NCI-H2171 (cell line): ENCODE measurements at places on chromosomes 12 and 14.

DNA sequence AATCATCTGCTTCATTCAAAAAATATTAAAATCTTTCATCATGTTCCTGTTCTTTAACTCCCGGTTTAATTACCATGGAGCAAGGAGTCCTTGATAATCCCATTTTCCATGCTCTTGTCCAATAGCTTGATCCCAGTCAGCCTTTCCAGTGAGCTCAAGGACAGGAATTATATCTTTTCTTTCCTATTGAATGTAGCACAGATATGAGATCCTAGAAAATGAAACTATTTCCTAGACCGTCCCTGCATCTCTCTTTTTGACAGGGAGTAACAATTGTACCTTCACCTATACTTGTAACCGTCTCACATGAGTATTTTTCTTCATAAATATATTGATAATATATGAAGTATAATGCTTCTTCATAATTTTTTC, 35.6 kb downstream of the PIK3C2G start:
- DNase-seq: no peak

DNA sequence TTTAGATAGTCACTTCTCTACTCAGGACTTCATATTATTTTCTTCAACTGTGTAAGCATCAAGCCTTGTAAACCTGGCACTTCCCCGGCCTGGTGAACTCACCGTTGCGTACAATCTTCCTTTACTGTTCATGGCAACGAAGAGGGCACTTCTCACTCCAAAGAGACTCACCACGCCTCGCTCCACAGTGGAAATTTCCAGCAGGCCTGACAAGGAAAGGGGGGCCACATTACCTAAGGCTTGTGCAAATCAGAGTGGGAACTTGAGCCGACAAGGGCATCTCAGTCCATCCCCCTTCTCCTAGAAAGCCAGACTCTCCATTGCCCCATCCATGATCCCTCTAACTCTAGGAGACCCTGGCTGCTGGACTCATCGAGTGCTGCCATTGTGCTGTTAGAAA, 1.6 kb downstream of the FGF6 start:
- no peak for DNase-seq

- DNase-seq: no peak
Observed at GRCh38 chr12:15650399-15651128, 138.6 kb downstream of the EPS8 start.

GRCh38 chr12:38886064-38886463, 19.3 kb downstream of the CPNE8 start:
- DNase-seq: no peak

GRCh38 chr12:101966496-101966895, 89.1 kb downstream of the DRAM1 start:
- DNase-seq: no peak

DNA sequence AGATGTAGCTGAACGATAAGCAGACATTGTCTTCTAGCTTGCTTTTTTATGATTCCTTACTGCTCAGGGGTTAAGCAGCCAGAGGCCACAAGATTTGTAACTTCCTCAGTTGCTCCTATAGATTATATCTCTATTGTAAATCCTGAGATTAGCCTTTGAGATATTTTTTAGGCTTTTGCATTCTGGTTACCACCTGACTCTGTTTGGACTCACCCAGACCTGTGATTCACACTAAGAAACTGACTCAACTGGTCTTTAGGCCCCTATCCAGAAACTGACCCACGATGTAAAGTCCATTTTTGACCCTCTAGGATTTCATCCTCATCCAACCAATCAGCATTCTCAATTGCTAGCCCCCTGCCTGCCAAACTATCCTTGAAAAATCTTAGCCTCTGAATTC, 194.4 kb downstream of the RASSF9 start:
- no peak for DNase-seq

GRCh38 chr12:99427104-99427503, 220.4 kb upstream of the GARIN6 start:
- no peak for DNase-seq

- DNase-seq: no peak
Observed at GRCh38 chr14:88853129-88853528, 28.7 kb downstream of the TTC8 start.

- no peak for DNase-seq
Observed at GRCh38 chr12:76024942-76025600, 6.5 kb downstream of the PHLDA1 start.

GRCh38 chr12:64653123-64653522, 42.8 kb downstream of the RASSF3 start:
- no peak for DNase-seq

GRCh38 chr14:80615831-80616230, 325.7 kb downstream of the CEP128 start:
- DNase-seq: no peak

DNA sequence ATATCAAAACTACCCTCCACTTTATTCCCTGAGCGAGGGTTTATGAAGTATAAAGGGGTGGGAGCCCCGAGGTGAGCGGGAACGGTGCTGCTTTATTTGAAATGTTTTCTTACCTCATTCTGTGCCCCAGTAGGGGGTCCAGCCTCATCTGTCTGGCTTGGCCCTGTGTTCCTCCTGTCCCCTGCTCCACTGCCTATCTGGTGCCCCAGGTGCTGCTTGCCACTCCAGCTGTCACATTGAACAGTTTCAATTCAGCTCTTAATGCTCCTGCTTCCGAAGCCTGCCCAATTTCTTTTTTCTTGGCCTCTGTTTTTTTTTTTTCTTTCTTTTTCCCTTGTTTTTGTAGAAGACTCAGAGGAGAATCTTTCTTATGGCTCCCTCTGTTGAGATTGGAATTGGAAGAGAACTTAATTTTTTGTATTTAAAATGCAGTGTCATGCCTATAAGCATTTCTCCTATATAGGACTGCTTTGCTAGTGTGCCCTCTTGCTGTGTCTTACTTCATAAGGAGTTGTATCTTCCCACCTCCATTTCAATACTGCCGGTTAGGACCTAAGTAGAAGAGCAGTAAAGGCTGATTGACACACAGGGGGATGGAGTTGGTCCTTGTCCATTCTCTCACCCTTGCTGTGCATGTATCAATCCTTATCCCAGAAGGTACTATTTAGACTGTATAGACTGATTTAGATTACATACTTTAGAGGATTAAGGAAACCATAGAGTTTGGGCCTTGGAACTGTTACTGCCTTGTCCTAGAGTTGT, 2.3 kb downstream of the ATXN7L3B start:
- DNase-seq: peak; percentile 4

- no peak for DNase-seq
Observed at GRCh38 chr12:101925935-101926334, 48.6 kb downstream of the DRAM1 start.

GRCh38 chr12:127928615-127929571, 338.1 kb upstream of the TMEM132C start:
- no peak for DNase-seq

DNA sequence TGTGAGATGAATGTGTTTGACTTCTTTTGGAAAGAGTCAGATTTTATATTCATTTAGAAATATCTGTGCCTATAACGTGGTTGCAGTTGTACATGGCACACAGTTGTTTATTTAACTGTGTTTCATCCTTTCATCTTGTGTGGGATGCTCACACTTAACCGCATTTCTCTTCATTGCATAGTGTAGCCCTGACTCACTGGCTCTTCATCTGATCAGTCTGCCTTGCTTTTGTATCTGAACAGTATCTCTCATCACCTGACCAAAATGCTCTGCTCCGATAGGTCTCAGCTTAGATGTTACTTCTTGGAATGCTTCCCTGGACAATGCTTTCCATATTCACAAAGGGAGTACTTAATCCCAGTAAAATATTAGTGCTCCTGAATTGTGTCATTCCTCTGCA, 83.4 kb downstream of the PDE3A start:
- DNase-seq: no peak

DNA sequence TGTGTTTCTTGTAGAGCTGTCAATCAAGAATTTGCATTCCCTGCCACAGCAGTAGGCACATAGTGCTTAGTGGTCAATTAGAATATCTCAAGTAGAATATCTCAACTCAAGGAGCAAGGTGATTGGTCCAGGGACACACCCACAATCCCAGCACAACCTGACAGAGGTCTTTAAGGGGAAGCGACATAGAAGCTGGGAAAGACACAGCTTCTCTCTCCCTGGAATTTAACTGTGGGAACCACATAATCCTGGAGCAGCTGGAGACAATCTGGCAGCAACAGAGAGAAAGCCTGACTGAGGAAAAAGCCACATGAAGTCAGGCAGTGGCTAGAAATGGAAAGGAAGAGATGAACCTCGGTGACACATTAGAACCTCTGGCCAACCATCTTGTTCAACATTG, 85.7 kb upstream of the LMO3 start:
- no peak for DNase-seq

- DNase-seq: peak; percentile 91
Observed at GRCh38 chr14:73713803-73714655, at the start of gene PNMA1. PNMA1 (minus strand) TSS chr14:73714384; CDS start chr14:73713639, 745 bp downstream.

- DNase-seq: no peak
Observed at GRCh38 chr12:67320614-67321295, 51.6 kb downstream of the CAND1 start.

- DNase-seq: peak; percentile 19
Observed at GRCh38 chr12:130335517-130336392, 1.9 kb upstream of the PIWIL1 start.

DNA sequence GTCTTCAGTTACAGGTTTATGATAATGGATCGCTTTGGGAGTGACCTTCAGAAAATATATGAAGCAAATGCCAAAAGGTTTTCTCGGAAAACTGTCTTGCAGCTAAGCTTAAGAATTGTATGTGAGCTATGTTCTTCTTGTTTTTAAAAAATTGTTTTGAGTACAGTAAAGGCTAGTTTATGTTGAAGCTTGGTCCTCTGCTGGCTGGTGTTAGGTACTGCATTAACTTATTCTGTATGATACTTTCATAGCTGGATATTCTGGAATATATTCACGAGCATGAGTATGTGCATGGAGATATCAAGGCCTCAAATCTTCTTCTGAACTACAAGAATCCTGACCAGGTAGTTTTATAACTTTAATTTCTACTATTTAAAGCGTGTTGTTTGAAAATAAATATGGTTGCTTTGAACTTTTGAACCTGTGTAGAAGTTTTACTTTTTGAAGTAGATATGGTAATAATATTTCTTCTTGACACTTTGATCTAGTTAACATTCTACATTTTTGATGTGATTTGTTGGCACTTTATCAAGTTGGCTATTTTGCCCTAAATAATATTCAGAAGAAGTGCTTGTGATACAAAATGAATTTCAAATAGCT, 55.7 kb downstream of the VRK1 start:
- peak; percentile 13 for DNase-seq

DNA sequence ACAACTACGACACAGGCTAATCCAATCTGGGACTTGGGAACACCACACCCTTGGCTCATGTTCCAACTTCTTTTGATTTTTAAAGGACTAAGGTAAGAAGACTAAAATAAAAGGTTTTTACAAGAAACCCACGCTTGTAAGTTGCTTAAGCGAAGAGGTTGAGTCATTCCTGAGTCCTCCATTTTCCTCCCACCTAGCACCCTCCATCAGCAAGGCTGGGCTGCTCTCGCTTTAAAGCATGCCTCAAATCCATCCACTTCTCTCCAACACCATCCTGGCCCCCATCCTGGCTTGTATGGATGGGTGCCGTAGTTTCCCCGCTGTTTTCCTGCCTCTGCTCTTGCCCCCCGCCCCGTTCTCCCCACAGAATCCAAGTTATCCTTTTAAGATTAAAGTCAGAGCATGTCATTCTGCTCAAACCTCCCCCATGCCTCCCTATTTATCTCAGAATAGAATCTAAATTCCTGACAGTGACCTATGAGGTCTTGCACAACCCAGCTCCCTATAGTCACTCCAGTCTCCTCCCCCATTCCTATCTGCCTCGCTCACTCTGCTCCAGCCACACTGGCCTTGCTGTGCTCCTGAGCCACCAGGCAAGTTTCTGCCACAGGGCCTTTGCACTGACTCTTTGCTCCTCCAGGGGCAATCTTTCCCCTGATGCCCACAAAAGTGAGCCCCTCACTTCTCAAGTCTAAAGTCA, 34.5 kb downstream of the SCARB1 start:
- DNase-seq: no peak

DNA sequence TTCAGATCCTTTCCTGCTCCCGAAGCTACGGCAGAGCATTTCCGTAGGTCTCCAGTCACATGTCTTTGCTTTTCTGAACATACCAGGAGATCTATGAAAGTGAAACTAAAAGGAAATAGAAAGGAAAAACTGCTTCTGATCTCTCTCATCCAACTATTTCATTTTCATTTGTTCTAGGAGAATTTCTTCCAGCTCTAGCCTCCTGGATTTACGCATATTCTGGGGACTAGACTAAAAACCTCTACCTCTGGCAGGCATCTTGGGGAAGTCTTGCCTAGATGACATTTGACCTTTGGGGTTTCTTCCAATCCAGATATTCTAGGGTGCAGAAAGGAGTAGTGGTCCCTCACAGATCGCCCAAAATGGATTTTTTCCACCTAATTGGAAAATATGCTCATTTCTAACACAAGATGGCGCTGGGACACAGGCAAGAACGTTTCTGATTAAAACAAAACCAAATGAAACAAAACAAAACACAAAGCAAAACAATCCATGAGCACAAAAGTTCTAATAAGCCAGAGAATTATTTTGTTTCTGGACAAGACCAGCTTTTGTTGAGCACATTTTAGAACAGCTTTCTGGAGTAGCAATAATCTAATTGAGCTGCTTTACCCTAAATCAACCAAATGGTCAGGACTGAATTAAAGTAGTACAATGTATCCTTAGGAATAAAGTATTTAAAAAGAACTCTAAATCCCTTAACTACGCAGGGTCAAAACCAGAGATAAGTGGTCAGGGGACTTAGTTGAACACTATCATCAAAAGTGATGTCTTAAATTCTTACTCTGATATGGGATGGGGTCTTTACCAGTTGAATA, 12.3 kb upstream of the PARP11 start:
- DNase-seq: peak; percentile 63

GRCh38 chr12:130947028-130947613, 6.6 kb upstream of the ADGRD1 start:
- no peak for DNase-seq

DNA sequence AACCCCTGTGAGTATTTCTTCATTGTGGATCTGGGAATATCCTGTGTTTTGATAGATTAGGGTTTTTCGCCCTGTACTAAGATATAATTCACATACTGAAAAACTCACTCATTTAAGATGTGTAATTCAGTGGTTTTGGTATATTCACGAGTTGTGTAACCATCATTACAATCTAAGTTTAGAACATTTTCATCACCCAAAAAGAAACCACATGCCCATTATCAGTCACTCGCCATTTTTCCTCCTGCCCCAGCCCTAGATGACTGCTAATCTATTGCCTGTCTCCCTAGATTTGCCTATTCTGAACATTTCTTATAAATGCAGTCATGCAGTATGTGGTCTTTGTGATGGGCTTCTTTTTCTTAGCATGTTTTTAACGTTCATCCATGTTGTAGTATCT, 67.9 kb upstream of the ATF1 start:
- DNase-seq: no peak

DNA sequence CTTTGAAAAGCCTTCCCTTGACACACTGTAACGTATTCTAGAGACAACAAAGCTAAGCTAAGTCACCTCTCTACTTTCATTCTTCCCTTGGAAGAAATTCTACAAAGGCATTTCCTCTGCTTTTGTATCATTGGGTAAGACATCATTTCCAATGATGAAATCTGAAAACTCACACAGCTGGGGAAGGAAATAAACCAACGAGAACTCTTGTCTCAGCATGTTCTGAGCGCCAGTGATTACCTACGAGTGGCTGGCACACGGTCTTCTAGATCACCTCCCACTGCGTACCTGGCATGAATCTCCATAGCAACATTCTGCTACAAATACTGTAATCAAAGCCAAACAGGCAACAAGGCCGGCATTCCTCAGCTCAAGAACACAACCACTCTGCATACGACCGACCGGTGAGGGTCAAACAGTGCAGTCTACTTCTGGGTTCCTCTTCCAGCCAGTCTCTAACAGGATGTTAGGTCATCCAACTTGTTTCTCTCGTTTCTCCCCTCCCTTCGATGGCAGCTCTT, 7.6 kb downstream of the VPS37B start:
- peak; percentile 70 for DNase-seq
